ENCODE measurements at places on chromosomes 16 and 17.
A peak's percentile ranks its signal among the peaks of the same experiment; 100 is the strongest.

- DNase-seq: peak; percentile 31
Observed at GRCh38 chr16:31695667-31696066, 168.0 kb downstream of the AHSP start.

GRCh38 chr17:14866266-14866665 is 398.9 kb downstream of the PMP22 start:
- DNase-seq: no peak

GRCh38 chr16:85785927-85786326 is 13.4 kb downstream of the EMC8 start:
- DNase-seq: no peak

DNA sequence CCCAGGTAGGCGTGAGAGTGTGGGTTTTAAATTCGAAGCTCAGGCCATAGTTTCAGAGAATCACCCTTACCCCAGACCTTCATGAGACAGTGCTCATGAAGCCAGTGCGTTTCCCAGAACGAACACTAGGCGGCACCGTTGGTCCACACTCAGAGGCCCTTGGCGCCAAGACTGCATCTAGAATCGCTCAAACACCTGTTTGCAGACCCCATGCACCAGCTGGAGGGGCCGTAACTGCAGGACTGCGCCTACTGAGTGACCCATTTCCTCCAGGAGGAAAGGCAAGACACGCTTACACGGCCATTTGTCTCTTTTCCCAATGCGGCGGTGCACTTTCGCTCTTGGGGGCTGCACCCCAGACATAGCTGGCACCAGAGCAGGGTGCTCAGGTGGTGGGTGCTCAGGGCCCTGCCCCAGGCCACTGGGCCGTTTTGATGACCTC is 34.0 kb downstream of the ADGRG5 start:
- DNase-seq: peak; percentile 93

DNA sequence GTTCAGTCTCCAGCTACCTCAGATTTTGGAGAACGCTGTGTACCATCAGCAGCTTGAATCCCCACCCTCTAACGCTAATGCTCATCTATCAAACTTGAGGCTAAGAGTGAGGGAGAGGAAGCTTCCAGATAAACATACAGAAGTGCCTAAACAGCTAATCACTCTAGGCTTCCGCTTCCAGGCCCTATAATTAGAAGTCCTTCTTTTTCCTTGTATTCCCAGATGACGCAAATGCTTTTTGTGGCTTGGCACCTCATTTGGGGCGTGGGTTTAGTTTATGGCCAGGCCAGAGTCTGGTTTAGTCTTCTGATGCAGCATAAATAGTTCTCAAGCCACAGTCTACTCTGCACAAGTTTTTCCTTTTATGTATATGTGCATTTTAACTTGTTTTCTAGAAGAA is 263.4 kb downstream of the BCAS3 start:
- no peak for DNase-seq

DNA sequence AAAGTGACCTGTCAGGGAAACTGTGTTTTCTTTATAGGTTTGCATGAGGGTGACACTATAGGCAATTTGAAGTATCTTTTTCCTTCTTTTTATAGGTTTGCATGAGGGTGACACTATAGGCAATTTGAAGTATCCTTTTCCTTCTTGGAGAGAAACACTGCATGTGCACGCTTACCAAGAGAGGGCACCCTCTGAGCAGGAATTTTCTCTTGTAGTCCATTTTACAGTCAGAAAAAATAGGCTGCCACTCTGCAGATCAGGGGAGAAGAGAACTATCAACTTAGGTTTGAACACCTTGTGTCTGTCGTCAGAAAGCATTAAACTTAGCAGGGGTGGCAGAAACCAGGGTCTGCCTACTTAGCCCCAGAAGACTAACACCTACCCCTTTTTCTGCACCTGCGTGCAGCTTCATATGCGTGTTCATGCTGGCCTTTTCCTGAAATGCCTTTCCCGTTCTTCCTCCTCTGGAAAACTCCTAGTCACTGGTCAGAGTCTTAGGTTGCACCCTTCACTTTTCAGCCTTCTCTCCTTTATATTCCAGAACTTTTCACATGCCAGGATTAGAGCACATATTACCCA is 16.4 kb upstream of the SMIM36 start:
- no peak for DNase-seq

- DNase-seq: no peak
Observed at GRCh38 chr17:40937384-40937819, at the start of gene KRT23. KRT23 (minus strand) TSS chr17:40937646; CDS start chr17:40936603, 1,043 bp downstream.

- no peak for DNase-seq
Observed at GRCh38 chr16:13779676-13780075, 140.3 kb upstream of the ERCC4 start.

- no peak for DNase-seq
Observed at GRCh38 chr17:4474093-4474492, 24.6 kb upstream of the SPNS2 start.

DNA sequence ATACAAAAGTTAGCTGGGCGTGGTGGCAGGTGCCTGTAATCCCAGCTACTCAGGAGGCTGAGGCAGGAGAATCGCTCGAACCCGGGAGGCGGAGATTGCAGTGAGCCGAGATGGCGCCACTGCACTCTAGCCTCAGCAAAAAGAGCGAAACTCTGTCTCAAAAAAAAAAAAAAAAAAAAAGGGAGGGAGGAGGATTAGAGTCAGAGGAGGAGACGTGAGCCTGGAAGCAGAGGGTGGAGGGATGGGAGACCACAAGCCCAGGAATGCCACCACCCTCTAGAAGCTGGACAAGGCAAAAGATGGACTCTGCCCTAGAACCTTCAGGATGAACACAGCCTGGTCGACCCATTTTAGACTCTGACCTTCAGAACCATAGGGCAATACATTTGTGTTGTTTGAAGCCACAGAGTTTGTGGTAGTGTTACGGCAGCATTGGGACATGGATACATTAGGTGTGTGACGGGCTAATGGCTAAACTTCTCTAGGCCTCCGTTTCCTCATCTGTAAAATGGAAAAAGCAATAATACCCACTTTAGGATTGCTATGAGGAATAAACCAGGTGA is 2.1 kb upstream of the SMIM22 start:
- DNase-seq: no peak

DNA sequence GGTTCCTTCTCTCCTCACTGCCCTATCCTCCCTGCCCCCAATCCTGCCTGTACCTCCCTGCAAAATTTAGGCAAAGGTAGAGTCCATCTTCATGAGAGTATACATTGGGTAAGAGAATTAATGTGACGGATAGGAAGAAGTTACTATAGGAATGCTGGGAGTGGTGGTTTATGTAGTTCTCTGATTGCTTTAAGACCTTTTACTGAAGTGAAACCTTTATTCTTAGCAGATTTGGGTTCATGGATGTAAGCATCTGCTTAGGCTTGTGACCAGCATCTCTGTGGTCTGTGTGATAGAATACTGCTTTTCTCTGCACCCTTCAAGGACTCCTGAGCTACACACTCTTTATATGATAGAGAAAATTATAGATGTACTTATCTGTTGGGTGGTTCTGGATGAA is 127.3 kb downstream of the PRKCA start:
- DNase-seq: no peak

- DNase-seq: no peak
Observed at GRCh38 chr16:77594799-77595596, 127.3 kb upstream of the NUDT7 start.

- DNase-seq: no peak
Observed at GRCh38 chr16:83561876-83562275, 245.9 kb upstream of the HSBP1 start.

DNA sequence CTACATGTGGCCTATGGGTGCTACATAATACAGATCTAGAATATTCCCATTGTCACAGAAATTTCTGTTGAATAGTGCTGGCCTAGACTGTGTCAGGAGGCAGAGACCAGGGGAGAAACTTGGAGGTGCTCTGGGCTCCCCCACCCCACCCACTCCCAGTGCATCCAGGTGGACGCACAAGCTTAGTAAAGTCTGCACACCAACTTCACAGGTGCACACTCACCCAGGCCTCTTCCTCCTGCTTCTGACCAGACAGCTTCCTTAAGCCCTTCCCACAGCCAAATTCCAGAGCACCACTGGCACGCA is 7.6 kb upstream of the CNP start:
- DNase-seq: no peak

DNA sequence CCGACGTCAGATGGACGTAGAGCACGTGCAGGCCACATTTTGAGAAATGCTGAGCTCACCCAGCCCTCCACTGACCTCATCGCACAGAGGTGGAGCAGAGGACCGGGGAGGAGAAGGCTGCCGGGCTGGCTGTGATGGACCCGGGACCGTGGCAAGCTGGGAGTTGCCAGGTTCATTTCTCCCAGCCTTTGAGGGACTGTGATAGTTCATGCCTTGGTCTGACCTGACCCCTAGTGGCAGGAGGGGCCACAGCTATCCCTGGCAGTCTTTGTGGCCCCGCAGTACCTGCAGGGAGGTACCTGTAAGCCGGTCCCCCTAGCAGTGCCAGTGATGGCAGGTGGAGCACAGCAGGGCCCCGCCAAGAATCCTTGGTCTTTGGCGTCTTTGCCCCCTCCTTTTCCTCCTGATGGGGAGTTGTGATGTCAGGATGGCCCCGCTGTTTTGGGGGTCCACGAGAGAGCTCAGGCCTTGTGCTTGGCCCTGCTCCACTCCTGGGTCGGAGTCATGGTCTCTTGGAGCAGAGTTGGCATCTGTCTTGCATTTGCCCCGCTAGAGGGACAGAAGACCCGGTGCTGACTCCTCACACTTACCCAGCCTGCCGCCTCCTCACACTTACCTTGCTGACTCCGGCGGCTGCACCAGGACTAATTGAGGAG is 50.4 kb downstream of the OR1D5 start:
- peak; percentile 70 for DNase-seq

DNA sequence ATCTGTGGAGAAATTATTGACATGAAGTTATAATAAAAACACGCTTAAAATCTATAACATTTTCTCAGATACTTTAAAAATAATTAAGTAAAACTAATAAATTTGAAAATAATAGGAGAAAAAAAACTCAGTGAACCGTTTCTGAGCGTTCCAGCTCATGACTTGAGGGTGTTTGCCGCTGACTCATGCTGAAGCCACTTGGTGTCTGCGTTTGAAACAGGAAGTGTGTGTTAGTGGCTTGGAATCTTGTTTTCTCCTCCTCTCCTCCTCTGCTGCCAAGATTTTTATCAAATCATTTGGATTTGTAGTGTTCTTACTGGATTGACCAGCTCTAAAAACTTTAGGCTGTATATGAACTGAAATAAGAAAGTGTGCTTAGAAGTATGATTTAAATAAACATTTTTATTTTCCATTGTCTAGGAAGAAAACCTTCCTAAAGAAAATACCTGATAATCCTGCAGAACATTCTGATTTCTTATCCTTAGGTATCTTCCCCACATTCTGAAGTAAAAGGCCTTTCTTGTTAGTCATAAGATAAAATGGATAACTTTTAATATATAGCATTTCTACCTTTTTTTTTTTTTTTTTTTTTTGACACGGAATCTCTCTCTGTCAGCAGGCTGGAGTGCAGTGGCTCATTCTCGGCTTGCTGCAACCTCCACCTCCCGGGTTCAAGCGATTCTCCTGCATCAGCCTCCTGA is 30.8 kb downstream of the USP10 start:
- DNase-seq: no peak

DNA sequence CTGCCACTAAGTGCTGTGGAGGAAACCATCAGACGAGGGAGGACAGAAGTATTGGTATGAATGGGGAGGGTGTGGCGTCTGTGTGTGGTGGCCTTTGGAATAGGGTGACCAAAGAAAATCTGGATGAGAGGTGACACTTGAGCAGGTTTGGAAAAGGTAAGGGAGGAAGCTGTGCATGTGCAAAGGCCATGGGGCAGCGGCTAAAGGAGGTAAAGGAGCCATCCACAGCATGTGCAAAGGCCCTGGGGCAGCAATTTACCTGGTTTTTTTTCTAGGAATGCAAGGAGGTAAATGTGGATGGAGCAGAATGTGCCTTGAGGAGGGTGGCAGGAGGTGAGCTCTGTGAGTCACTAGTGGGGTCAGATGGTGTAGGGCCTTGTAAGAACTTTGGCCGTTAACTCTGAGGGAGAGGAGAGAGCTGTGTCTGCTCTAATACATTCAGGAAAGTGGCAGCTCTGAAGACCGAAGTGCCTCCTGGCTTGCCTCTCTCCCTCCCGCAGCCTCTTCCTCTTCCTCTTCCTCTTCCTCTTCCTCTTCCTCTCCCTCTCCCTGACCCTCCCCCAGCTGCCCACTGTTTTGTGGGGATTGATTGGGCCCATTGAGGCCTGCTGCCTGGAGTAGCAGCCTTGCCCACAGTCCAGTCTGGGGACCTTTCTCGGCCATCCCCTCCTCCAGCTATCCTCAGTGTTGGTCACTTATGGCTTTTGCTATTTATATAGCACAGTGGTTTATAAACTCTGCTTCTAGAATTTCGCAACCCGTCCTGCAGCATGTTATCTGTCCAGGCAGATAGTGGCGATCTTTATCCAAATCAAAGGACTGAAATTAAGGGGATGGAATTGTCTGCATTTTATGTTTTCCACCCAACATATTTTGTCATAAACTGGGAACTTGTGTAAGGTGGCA is 38.7 kb downstream of the CMIP start:
- DNase-seq: no peak

GRCh38 chr16:64545768-64546167 is 576.1 kb downstream of the CDH11 start:
- no peak for DNase-seq

DNA sequence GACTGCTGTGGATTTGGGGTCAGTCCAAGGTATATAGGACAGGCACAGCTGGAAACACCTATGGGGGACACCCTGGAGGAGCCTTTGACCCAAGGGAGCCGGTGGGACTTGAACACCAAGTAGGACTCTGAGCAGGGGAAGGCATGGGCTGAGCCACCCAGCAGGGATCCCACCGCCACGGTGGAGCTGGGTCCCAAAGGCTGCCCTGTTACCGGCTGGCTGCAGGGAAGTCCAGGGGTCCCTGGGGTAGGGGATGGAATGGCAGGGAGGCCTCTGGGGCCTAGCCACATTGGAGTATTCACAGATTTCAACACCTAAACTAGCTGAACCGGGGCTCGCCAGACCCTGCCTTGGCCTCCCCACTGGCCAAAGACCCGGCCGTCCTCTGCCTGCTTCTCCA is 39.7 kb upstream of the CREBBP start:
- no peak for DNase-seq

DNA sequence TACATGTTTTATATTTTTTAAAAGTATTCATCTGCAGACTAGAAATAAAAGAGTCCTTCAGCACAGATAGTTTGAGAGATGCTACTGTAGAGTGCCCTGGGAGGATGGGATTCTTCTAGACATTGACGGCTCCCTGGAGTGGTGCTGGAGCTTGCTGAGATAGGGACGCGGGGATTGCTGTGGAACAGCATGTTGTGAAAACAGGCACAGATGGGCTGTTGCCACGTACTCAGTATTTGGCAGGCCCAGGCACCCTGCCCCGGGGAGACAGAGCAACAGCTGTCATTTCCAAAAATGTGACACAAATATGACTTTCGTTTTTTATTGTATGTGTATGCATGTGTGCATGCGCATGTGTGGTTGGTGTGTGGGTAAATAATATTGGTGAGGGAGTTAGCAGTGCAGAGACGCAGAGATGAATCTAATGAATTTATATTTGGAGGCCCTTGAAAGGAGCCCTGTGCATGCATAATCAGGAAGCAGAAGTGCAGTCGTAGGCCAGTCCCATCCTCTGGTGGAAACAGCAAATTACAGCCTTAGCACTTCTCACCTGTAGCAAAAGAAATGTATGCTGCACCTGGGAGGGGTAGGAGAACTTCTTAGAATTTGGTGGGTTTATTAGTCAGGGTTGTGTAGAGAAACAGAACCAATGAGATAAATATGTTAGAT is 6.2 kb upstream of the ABCA8 start:
- DNase-seq: no peak

GRCh38 chr16:28192806-28193529 is 18.8 kb downstream of the XPO6 start:
- peak; percentile 76 for DNase-seq

GRCh38 chr16:81821436-81822128 is 42.5 kb downstream of the PLCG2 start:
- no peak for DNase-seq
